ENCODE measurements at places on chromosomes 2 and 18.

DNA sequence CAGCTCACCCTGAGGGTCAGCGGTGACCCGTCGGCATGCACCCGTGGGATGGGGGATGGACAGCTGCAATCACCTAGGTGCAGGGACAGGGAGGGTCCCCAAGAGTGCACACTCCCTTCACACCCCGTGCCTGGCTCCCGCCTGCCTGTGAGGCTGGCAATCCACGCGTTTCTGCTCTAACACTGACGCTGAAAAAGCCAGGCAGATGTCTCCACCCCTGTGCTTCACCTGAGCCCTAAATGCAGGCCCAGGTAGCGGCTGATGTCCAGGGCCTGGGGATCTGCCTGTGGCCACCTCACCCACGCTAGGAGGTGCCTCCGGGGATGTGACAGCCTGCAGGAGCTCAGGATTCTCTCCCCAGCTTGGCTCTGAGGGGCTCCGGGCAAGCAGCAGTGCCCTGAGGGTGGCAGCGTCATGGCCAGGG lies 212.0 kb upstream of the SALL3 start:
- DNase-seq: no peak

GRCh38 chr2:94879982-94880377 lies 8.8 kb downstream of the TEKT4 start:
- no peak for DNase-seq

GRCh38 chr2:85380048-85380447 lies 25.5 kb downstream of the ELMOD3 start:
- DNase-seq: no peak

- no peak for DNase-seq
These were observed 90.2 kb downstream of the NPAS2 start for GRCh38 chr2:100910111-100910510.

- peak; percentile 67 for DNase-seq
These were observed 15.3 kb downstream of the CNOT11 start for GRCh38 chr2:101267671-101268656.

- DNase-seq: no peak
These were observed 2.7 kb downstream of the CDCA7 start for GRCh38 chr2:173357346-173357745.

- no peak for DNase-seq
These were observed 361.1 kb downstream of the CPS1 start for GRCh38 chr2:210917465-210917864.

DNA sequence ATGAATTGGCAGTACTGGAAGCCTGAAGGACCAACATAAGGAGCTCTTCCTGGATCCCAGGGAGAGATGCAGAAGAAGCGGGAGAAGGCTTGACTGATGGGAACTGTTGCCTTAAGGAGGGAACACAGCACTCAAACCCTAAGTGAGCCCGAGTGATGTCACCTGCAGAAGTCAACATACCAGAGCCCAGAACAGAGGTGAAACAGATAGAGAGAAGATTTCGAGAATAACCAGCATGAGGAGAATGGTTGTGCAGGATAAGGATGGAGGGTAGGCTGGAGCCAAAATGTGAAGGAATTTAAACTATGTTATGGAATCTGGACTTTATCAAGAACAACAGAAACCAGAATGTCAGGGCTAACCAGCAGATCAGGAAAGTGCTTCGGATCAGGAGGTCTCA lies 463.1 kb upstream of the DDX18 start:
- no peak for DNase-seq

- DNase-seq: no peak
These were observed 102.1 kb downstream of the PXDN start for GRCh38 chr2:1642066-1642861.

GRCh38 chr2:54432251-54433015 lies 23.7 kb upstream of the SPTBN1 start:
- DNase-seq: no peak

DNA sequence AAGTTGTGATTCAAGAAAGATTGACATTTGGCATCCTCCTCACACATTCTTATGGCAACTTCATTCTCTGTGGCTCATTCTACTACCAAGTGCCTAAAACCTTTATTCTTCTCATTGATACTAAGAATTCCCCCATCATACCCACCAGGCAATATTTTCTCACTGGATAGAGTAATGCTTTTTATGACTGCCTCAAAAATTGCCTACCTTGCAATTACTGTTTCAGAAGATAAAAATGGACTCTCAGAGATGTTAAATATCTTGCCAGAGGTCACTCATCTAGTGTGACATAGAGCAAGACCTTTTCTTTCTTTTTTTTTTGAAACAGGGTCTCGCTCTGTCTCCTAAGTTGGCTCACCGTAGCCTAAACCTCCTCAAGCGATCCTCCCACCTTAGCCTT lies 192.8 kb upstream of the KYNU start:
- no peak for DNase-seq

DNA sequence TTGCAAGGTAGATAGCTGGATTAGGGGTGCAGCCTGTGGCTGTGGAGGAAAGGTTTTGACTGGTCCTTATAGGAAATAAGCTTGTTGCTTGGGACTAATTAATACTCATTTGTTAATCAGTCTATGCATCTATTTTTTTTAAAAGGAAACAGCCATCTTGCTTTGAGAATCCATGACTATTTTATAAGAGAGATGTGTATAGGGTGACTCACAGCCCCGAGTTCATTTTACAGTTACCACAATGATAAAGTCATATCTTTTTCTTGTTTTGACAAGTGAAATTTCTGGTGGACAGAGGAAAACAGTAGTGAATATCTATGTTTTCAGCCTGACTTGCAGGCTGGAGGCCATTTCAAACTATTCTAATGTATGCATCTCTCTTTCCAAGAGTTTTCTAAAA lies 193.5 kb upstream of the CCDC68 start:
- no peak for DNase-seq

DNA sequence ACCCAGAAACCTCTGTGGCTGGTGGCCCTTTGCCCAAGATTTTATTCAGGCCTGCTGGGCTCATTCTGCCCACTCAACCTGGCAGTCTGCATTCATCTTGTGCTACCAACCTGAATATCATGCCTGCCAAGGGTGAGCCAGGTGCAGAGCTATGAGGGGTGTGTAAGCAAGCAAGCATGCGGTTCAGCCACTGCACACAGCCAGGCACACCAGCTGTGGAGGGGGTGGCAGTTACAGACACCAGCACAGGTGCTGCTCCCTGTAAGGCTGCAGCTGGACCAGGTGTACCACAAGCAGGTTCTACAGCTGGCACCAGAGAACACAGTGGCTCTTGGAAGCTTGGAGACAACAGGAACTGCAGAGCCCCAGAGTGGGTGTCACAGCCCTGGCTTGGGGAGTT lies 633.2 kb downstream of the FBXO15 start:
- DNase-seq: no peak

- no peak for DNase-seq
These were observed 779.5 kb upstream of the LRRTM1 start for GRCh38 chr2:81084101-81084500.

DNA sequence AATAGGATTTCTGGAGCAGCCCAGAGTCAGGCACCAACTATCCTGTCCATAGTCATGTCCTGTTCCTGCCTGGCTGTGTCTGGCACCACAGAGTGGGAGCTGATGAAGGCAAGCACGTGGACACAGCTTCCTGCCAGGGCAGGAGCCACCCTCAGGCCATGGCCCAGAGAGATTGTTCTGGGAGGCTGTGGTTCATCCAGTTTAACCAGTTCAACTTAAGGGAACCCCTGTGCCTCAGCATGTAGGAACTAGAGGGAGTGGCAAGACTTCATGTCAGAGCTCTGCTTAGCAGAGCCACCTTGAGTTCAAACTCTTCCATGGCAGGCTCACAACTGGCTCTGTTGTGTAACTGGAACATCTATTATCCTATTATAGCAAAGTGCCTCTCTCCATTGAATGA lies 73.2 kb upstream of the NCKAP5 start:
- DNase-seq: no peak

- no peak for DNase-seq
These were observed 103.5 kb downstream of the MSH2 start for GRCh38 chr2:47506436-47506835.

GRCh38 chr2:232481322-232482140 lies 6.1 kb downstream of the ECEL1 start:
- DNase-seq: no peak

DNA sequence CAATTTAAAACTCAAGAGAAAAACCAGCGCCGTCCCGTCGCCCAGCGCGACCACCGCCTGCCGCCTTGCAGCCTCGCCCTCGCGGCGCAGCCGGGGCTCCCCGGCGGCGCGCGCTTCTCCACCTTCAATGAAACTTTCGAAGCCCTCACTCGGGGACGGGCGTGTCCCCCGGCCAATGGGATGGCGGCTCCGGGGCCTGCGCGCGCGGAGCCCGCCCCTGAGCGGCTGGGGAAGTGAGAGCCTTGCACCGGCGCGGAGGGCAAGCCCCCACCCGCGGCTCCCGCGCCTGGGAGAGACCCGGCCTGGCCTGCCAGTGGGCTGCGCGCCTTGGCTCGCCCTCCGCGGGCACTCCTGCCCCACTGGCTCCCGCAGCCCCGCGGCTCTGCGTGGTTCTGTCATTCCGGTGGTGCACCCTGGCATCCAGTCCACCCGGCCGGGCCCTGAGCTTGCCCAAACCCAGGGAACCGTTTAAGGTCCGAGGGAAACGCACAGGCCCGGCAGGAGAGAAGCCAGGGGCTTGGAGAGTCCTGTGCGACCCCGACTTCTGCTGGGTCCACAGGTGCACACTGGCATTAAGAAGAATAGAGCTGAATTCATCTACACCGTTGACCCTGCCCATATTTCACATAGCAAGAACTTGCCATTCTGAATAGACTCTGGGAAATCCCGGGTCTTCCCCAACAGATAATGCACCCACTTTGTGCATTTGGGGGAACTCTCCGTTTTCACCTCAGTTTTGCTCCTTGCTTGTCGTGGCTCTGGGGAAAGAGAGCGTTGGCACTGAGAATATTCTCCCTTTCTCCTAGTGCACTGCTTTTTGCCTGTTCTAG lies at the start of gene PIEZO2:
Gene PIEZO2 (minus strand): TSS at position 129 of the 830 bp plus-strand sequence. CDS start 981 bp downstream, outside the sequence.
- peak; percentile 78 for DNase-seq

DNA sequence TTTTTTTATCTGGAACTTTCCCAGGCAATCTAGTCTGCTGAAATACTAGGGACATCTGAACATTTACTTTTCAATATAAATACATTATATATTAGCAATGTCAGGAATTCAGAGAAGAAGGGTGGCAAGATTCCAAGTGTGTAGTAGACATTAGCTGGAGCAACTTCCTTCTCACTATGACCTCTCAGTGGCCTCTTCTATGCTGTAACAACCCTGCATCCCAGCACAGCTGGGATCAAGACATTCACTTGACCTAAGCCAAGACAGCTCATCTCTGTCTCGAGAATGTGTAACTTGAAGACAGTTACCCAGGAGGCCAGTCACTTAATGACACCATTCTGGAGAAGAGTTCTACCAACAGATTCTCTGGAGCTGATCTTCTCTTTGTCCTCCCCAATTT lies 61.7 kb upstream of the RALBP1 start:
- peak; percentile 87 for DNase-seq

DNA sequence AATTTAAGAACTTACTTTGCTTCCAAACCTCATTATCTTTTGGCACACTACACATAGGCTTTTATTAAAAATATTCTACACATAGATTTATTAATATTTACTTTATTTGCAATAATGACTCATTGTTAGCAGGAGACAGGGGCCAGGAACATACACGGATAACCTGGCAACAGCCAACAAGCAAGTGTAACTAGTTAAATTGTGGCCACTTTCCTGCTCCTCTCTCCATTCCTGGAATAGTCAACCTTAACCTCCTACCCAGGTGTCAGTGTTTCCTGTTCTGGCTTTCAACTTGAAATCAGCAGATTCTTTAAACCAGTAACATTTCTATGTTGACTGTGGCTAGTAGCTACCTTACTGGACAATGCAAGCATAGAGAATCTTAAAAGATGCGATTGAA lies 26.5 kb downstream of the ACVR1 start:
- DNase-seq: no peak

DNA sequence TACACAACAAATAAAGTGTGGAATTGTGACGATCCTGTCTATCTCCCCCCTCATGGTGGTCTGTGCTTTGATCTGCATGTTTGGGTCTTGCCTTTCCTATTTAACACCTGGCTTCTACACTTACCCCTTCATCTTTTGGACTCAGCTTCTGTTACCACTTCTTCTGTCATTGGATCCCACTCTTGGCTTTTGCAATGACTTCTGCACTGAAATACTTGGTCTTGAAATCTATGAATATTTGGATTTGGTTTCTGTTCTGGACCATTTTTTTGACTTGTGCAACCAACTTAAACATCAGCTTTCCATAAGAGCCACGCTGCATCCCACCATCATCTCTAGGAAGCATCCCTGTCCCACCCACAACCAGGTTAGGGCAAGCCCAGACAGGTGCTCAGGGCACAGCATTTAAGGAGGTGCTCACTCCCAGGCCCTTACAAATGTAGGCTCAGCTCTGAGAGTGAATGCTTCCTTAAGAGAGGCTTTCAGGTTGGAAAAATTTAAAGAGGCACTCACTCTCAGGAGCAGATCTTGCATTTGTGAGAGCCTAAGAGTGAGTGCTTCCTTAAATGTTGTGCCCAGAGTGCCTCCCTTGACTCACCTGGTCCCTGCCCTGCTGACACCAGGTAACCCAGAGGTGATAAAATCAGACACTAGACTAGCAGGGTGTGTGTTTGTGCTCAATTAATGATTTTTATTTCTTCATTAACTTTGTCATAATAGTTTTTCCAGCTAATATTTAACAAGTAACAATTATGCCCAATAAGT lies 124.5 kb upstream of the SH3BP4 start:
- no peak for DNase-seq

- peak; percentile 32 for DNase-seq
These were observed 133.1 kb downstream of the NFATC1 start for GRCh38 chr18:79528846-79529245.

GRCh38 chr2:98445177-98445682 lies 572 bp downstream of the INPP4A start:
- DNase-seq: peak; percentile 13

DNA sequence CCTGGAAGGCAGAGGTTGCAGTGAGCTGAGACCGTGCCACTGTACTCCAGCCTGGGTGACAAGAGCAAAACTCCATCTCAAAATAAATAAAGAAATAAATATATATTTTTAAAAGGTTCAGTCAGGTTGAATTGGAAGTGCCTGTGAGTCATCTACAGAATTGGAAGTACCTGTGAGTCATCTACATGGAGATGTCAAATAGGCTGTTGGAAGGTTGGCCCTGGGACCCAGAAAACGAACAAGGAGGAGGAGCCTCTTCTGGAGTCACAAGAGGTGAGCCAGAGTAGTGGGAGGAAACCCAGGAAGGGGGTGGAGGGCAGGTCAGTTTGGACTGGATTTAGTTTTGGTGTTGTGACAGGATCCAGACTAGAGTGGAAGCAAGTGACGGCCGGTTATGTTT lies 15.2 kb upstream of the SCYGR1 start:
- DNase-seq: no peak
